ENCODE measurements at places on chromosomes 11 and 22.

GRCh38 chr11:72267956-72268617, 24.1 kb upstream of the PHOX2A start:
- DNase-seq = no peak

DNA sequence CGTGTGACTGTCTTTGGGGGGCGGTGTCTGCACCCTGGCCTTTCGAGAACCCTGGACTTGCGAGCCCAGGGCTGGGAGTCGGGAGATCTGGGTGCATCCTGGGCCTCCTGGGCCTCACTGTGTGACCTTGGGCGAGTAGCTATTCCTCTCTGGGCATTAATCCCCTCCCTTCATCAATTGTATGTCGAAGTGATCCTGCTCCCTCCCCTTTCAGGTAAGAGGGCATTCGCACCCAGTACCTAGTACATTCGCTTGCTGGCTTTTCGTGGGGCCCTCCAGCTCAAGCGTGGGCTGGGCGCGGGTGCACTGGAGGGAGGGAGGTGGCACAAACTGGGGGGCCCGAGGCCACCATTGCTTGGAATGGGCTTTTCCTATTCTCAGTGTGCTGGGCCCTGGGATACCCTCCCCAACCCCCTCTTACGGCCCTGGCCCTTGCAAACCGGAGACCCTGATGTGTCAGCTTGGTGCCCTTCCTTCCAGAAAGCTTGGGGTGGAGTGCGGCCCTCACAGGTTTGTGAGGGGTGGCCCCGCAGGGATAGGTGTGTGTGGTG, 530 bp downstream of the USP35 start:
- no peak for DNase-seq

DNA sequence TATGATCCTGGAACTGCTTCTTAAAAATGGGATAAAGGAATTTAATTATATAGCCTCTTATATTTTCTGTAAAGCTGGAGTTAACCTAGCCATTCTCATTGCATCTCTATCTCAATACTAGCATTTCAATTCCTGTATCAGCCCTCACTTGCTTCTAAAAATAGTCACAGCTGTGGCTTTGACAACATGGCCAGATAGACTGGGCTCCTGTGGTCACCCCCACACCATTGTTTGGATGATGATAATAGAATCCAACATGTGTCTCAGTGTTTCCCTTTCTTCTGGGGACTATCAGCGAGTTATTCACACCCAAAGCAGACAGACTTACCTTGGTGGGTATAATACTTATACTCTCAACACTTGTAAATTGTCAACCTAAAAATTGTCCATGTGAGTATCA, 6.9 kb downstream of the VWA5A start:
- no peak for DNase-seq

DNA sequence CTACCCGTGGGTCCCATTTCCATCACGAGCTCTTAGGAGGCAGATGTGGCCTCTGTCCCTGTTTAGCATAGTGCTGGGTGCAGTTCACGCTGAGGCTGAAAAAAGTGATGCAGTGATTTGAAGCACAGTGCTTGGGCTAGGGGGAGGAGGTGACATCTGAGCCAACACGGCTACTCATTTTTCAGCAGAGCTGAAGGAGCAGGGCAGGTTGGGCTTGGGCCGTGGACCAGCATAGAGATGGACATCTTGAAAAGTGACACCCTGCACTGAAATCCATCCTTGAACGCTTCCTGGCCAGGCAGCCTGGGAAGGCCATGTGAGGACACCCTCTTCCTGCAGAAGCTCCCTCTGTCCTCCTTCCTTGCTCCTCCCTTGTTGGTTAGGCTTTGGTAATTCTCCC, 66.4 kb downstream of the ADAMTS15 start:
- DNase-seq = no peak

- no peak for DNase-seq
Measured at GRCh38 chr11:2213890-2214526, 42.4 kb upstream of the TH start.

- DNase-seq = no peak
Measured at GRCh38 chr11:94751218-94751609, 16.9 kb upstream of the AMOTL1 start.

GRCh38 chr22:48382197-48382596, 1445.5 kb downstream of the BRD1 start:
- DNase-seq = no peak

DNA sequence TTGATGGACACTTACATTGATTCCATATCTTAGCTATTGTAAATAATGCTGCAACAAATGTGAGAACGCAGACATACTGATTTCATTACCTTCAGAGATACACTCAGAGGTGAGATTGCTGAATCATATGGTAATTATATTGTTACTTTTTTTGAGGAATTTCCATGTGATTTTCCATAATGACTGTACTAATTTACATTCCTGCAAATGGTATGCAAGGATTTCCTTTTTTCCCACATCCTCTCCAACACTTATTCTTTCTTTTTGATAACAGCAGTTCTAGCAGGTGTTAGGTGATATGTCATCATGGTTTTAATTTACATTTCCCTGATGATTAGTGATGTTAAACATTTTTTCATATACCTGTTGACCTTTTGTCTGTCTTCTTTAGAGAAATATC, 207.7 kb downstream of the C11orf87 start:
- no peak for DNase-seq

- DNase-seq = no peak
Measured at GRCh38 chr11:129141748-129142523, 50.2 kb downstream of the ARHGAP32 start.

DNA sequence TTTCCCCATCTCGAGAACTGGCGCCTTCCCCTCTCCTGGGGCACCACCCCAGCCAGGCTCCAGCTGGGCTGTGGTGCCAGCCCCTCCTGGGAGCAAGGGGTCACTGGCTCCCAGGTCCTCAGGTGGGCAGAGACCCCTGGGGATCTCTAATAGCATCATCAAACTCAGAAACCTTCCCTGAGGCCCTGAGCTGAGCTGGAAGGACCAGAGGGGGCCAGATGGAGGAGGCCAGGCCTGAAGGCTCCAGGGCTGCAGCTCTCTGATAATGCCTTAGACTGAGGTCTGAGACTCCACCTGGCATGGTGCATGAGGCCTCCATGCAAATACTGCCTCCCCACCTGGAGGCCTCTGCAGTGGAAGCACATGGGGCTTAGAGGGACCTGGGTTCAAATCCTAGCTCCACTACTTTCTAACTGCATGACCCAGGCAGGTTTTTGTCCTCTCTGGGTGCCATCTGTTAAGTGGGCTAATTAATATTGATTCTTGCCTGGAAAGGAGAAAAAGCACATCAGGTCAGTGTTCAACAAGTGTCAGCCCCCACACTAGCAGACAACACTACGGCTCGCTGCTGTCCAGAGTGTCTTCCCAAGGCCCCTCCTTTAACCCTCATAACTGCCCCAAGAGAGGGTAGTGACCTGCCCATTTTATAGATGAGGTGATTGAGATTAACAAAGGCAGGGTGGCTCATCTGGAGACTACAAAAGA, 1.5 kb downstream of the MAPK8IP1 start:
- DNase-seq = no peak

- no peak for DNase-seq
Measured at GRCh38 chr11:1055109-1055703, 18.7 kb upstream of the MUC6 start.

DNA sequence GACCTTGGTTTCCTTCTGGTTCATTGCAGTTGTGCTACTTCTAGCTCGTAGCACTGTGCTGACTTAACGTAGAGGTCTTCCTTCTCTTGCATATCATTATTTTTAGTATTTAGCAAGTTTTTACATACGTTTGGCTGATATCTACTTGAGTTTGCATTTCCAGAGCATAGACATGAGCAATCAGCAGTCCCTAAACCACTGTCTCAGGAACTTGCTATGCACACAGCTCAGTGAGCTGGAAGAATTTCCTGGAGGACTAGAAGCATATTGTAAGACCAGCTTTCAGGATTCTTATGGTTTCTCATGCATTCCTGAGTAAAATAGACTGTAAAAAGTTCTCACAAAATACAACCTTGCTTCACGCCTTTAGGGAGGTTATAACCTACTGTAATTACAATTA, 226.7 kb upstream of the PDGFD start:
- DNase-seq = no peak

DNA sequence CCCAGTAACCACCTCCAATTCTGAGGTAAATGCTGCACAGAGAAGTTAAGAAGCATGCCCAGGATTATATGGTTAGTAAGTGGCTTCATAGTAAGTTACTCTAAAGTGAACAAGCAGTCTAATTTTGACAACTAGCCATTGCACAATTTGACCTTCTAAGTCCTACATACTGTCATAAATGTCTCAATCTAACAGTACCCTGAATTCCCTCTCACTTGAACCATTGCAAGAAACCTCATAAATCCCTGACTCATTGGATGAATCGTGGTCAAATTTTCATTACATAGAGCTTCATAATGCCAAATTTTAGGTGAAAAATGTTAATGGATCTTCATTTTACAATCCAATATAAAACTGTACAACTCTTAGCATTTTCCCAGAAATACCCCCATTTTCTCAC, 217.3 kb upstream of the GRIA4 start:
- no peak for DNase-seq

GRCh38 chr11:76181371-76181770, 24.9 kb downstream of the WNT11 start:
- no peak for DNase-seq

DNA sequence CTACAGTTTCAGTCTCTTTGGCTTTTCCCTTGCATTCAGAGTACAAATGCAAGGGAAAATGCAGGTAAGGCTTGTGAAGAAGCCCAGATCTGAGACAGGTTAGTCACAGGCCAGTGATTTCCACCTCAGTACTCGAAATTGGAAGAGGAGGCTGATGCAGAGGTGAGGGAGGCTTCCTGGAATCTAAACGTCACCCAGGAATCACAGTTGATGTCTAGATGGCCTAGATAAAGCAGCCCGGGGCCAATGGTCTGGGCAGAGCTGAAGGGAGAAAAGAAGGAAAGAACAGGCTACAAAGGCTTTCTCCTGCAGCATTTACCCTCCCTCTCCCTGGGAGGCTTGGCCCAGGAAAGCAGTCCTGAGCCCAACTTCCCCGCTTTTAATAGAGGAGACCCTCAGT, 8.5 kb downstream of the TRIM6 start:
- no peak for DNase-seq

- no peak for DNase-seq
Measured at GRCh38 chr11:119397740-119398139, 16.2 kb upstream of the USP2 start.

DNA sequence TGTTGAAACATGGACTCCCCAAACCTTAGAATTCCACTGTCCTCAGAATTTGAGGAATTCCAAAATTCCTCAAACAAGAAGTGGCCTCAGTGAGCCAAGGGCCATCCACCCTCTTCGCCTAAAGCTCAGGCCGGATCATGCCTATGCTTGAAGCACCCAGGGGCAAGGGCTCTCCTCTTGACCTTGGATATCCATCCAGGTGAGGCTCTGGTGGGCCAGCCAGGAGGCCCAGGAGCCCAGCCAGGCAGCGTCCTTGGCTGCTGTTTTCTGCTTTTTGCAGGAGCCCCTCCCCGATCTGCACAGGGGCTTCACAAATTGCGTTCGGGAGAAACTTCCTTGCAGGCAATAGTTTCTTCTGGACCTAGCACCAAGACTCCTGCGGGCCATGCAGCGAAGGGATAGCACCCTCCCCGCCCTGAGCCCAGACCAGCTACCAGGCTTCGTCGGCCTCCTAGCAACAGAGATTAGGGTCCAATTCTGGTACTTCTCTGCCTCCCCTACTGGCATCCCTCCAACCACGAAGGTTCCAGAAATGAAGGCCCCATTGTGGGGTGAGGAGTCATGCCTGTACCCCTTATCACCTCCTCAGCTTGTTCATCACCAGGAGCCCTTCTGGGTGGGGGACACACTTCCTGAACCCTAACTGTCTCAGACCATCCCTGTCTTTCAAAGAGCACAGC, 2.0 kb downstream of the PHLDA2 start:
- DNase-seq = no peak

DNA sequence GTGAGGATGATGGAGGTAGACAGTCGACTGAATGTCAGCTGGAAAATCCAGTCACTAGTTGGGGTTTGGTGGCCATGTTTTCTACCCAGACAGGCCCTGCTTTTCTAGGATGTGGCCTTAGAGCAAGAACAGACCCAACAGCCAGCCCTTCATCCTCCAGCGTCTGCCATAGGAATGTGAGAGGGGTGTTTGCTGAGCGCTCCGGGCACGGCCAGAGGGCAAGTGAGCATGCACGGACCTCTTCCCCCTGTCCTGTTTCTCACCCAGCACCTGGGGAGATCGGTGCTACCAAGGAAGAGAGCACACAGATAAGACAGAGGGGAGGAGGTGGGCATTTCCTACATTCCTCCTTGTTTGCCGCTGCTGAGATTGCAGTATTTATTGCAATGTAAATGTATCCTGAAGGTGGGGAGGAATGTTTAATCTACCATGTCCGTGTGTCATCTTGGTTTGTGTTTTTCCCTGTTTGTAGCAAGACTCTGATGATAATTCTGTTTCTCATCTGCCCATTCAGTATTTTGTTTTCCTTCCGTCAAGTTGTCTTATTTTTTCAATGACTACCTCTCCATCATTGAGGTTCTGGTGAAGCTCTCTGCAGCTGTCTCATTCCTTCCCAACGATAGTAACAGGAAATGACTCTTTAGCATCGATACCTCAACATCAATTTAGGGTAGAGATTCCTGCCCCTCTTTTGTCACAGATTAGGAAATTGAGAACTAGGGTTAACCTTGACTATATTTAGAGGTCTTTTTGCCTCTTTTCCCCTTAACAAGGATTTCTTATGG, 4.9 kb upstream of the ATF4 start:
- DNase-seq = no peak

DNA sequence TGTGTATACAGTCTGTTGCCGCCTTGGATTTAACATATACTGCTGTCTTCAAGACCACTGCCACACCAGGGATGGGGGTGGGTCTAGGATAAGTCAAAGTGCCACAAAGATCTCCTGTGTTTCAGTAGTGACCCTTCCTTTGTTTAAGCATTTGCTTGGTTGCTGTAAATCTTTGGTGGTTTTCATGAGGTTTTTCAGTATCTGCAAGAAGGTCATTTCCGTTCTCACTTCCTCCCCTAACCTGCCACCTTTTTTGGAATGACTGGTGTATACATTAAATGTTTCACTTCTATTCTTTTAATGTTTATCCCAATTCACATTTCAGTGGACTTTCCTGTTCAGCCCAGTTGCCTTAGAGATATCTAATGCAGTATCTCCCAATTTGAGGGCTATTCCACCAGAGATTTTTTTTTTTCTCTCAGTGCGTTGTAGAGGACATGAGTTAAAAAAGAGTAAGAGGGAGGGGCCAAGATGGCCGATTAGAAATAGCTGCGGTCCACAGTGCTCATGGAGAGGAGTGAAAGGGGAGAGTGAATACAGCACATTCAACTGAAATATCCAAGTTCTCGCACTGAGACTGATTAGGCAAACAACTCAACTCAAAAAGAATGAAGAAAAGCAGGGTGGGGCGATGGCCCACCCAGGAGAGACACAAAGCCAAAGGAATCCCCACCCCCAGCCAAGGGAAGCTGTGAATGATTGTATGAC, 43.2 kb downstream of the USP47 start:
- DNase-seq = no peak

- DNase-seq = no peak
Measured at GRCh38 chr11:74570266-74571061, 21.9 kb upstream of the POLD3 start.

- DNase-seq = no peak
Measured at GRCh38 chr22:49573109-49573765, 254.4 kb downstream of the BRD1 start.

- no peak for DNase-seq
Measured at GRCh38 chr11:44269369-44270351, 40.3 kb downstream of the ALX4 start.

Data from stimulated activated CD8-positive, alpha-beta memory T cell treated with anti-CD3 and anti-CD28 coated beads, Interleukin-4, amount 100 ng/mL, for 4 hours (primary cell).